ENCODE measurements at places on chromosomes 3 and 15. TPM values are rescaled to one million over a fixed set of nuclear protein-coding genes. Genes with fewer than 3 reads are reported as not detected.

The GREM1 gene
- under 0.01 TPM for total RNA-seq

The PLA2G4B gene
- 0.50 TPM for total RNA-seq

The POLR2M gene
- total RNA-seq = 261 TPM

The CTXN2 gene
- total RNA-seq = not detected

The C3orf38 gene
- total RNA-seq = 27.6 TPM

The CKMT1A gene
- total RNA-seq = not detected

The HGD gene
- 0.19 TPM for total RNA-seq

The BLM gene
- 3.3 TPM for total RNA-seq

The GPR87 gene
- not detected for total RNA-seq

The AADACL2 gene
- total RNA-seq = not detected

The LRRIQ4 gene
- 0.06 TPM for total RNA-seq

The ADAMTS9 gene
- 12.3 TPM for total RNA-seq

The ROPN1 gene
- total RNA-seq = not detected

The SLC9C1 gene
- total RNA-seq = 0.13 TPM

The OR5K2 gene
- not detected for total RNA-seq

The RTP1 gene
- total RNA-seq = not detected

The CSPG4 gene
- total RNA-seq = 58.4 TPM

The GABRR3 gene
- total RNA-seq = not detected

The PYGO1 gene
- total RNA-seq = 4.4 TPM

The ANKUB1 gene
- not detected for total RNA-seq

The LCTL gene
- total RNA-seq = under 0.01 TPM

The TMEM44 gene
- total RNA-seq = 21.3 TPM

The GABRB3 gene
- total RNA-seq = 1.1 TPM

The PAK6 gene
- total RNA-seq = 0.13 TPM

The TRPM1 gene
- total RNA-seq = not detected

The STARD9 gene
- 2.2 TPM for total RNA-seq

The TMEM207 gene
- total RNA-seq = not detected

The WDR76 gene
- total RNA-seq = 12.7 TPM

The TAGLN3 gene
- not detected for total RNA-seq

The PLA2G4D gene
- not detected for total RNA-seq

The REC114 gene
- total RNA-seq = not detected

The CCDC54 gene
- not detected for total RNA-seq

The NKIRAS1 gene
- total RNA-seq = 16.7 TPM

The MORC1 gene
- total RNA-seq = not detected

The IL5RA gene
- total RNA-seq = not detected

The ERC2 gene
- 0.53 TPM for total RNA-seq

The GPR176 gene
- 206 TPM for total RNA-seq

All from aortic smooth muscle cell (primary cell).